ENCODE measurements at places on chromosomes 1 and 21.
A peak's percentile ranks its signal among the peaks of the same experiment; 100 is the strongest.

- no peak for DNase-seq
These were observed 8.7 kb upstream of the MDM4 start for GRCh38 chr1:204507317-204508105.

DNA sequence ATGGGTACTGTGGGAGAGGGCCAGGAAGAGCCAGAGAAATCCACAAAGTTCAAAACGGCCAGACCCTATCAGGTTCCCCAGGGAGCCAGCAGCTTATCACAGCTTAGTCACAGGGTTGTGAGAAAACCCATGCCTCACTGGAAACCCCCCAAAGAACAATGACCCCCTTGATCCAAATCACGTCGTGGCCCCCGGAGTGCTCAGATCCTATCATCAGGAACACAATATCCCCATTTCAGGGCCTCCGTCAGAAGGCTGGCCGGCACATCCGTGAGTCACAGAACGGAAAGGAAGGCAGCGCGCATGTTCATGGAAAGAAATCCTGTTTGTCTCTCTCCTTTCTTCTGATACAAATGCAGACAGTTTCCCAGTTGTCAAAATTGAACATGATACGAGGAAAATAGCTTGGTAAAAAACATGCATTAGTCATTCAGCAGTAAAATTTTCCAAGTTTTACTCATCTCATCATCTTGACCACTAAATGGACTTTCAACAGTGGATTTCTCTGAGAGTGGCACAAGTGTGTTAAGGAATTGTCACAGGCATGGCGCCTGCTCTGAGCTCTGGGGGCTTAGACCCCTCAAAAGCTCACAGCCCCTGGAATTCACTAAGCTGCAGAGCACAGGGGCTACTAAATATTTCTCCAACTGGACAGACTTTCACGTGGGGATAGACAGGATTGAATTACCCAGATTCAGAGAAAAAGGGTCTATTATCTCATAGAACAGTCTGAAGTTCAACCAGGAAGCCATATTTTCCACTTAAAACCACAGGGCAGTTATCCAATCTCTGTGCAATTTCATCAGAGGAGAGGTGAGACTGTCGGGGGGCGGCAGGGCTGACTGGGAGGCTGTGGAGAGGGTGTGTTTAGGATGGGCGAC, 124.8 kb downstream of the RIPK4 start:
- DNase-seq, result no peak

DNA sequence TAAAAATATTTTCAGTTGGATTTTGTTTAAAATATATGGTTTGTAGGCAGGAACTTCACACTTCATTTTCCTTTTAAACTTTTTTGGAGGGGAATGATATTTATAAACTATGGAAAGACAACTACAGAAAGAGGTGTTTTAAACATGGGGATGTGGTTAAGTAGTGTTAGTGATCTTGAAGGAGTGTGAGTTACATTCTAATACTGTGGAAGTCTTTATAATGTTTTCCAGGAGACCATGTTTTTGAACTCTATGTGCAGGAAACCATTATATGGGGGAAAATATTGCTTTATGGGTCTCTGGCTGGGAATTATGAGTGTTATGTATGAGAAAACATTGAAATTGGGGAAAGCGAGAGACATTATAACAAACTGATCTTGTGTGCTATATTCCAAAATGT, 35.8 kb upstream of the COL24A1 start:
- no peak for DNase-seq

DNA sequence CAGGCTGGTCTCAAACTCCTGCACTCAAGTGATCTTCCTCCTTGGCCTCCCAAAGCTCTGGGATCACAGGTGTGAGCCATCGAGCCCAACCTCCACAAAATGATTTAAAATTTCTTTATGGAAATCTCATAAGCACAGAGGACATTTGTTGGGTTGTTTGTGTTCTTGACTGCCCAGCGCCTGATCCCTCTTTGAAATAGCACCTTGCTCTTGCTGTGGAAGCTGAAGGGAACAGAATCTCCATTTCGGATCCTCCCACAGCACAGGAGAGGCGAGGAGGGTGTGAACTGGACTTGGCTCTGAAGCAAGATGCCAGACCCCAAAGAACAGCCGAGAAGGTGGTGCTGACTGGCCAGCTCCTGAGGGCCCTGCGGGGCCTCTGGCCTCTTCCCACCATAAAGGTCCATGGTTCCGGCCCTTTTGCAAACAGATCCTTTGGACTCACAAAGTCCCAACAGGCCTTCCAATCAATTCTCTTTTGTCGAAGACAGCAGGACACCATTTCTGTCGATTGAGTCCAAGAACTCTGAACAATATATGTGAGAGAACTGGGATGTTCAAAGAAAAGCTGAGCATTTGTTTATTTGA, 45.6 kb upstream of the COA6 start:
- no peak for DNase-seq

- peak; percentile 14 for DNase-seq
These were observed 121.2 kb downstream of the DUSP10 start for GRCh38 chr1:221620437-221621384.

GRCh38 chr1:163875200-163875926, 553.6 kb downstream of the NUF2 start:
- DNase-seq, result no peak

- DNase-seq, result no peak
These were observed 8.3 kb downstream of the FRRS1 start for GRCh38 chr1:99758073-99758511.

GRCh38 chr1:196594700-196595099, 13.5 kb downstream of the KCNT2 start:
- no peak for DNase-seq

GRCh38 chr1:152182431-152182830, 23.4 kb upstream of the RPTN start:
- no peak for DNase-seq

- DNase-seq, result no peak
These were observed 4.1 kb upstream of the EVA1B start for GRCh38 chr1:36327421-36328087.

DNA sequence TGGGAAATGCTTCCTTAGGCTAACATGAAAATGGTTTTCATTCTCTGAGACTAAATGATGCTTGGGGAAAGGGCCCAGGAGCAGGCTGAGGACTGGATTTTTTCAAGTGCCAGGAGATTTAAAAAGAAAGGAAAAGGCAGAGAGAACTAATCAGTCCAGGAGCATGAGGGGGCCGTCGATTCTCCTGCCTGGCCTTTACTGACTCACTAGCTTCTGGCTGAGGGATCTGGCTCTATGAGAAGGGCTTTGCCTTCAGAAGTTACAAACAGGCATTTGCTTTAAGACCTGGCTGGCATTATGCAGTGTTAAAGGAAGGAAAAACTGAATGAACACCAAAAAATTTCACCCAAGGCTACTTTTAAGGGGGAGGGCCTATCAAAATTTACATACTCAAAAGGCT, 359.2 kb downstream of the PBX1 start:
- DNase-seq, result no peak

DNA sequence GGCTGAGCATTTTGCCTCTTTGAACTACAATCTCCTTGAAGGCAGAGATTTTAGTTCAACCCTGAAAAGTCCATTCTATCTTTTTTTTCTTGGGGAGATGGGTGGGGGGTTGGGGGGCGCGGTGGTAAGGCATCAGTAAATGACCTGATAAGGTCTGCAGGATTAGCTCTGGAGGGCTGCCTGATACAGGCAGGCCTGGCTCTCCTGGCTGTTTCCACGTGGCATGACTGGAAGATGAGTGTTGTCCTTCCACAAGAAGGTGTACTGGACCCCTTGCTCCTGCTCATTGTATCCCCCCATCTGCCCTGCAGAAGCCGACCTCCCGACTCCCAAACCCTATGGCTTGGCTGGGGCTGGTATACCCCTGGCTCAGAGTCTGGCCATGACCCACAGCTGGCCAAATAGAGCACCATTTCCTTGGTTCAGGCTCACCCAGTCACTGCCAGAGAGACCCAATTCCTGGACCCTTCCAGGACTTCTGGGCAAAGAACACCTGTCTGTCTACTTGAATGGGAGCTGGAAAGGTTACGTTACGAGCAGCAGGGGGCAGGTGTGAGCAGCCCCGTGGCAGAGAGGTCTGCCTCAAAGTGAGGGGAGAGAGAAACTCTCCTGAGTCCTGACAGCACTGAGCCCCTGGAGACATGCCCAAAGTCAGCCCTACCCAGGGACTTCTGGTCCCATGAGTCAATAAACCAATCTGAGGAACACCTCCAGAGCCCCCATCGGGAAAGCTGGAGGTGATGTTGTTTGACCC, 17.0 kb downstream of the DHRS3 start:
- DNase-seq, result no peak

- no peak for DNase-seq
These were observed 719.0 kb downstream of the RWDD3 start for GRCh38 chr1:95953015-95953414.

GRCh38 chr1:54156201-54156600, 3.4 kb upstream of the CDCP2 start:
- DNase-seq, result no peak

- no peak for DNase-seq
These were observed 13.4 kb downstream of the PLA2G5 start for GRCh38 chr1:20083178-20083944.

DNA sequence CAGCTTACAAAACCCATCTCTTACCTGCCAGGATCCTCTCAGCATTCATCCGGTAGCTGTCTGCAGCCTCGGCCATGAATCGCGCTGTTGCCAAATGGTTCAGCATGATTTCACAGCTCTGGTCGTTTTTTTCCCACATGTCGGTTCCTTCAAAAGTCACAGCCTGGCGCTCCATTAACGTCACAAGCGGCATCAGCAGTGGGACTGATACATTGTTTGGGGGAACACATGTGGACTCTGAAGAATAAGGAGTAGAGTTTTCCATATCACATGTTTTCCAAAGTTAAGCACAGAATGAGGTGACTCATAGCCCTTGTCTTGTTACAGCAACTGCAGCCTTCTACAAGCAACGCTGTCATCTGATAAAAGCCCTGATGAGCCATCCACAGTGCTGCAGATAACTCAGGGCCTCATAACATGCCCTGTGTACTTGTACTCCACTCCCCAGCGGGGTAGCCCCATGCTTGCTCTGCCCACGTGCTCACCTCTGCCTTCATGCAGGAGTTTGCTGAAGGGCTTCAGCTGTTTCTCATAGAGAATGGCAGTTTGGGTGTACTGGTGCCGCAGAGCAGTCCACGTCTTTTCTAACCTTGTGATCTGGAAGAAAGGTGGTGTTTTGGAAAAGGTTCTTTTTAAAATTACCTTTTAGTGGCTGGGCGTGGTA, 114.2 kb downstream of the BCAR3 start:
- no peak for DNase-seq

DNA sequence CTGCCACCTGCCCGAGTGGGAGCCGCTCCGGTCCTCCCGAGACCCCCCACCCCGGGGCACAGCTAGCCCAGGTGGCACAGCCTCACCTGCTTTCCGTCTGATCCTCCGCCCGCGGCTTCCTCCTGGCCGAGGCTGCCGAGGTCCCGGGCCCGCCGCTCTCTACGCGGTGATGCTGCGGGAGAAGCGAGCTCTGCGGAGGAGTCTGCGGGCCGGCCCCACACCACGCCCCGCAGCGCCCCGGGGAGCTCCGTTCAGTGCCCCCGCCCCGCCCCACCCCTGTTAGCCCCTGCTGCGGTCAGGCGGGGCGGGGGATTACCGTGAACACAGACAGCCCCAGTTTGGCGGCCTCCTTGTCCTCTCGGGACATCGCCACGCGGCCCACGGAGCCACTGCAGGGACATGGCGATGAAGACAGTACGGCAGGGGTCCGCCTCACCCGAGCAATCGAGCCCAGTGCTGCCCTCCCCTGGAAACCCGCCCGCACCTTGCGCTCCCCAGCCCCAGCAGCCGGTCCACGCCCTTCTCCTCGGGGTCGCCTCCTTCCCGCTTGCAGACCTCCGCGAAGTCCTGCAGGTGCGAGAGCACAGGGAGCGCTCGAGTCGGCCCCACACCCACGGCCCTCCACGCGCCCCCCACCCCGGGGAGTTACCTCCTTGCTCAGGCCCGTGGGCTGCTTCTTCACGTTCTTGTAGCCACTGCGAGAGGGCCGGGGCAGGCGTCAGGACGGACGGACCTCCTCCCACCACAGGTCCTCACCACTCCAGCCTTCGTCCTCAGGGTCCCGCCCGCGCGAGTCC, 933 bp downstream of the C1orf35 start:
- peak; percentile 51 for DNase-seq
